ENCODE measurements at places on chromosomes 7 and 10.

- DNase-seq: no peak
These were observed 118.8 kb downstream of the RSU1 start for GRCh38 chr10:16698461-16698860.

- no peak for DNase-seq
These were observed 14.6 kb upstream of the NPS start for GRCh38 chr10:127534496-127534895.

DNA sequence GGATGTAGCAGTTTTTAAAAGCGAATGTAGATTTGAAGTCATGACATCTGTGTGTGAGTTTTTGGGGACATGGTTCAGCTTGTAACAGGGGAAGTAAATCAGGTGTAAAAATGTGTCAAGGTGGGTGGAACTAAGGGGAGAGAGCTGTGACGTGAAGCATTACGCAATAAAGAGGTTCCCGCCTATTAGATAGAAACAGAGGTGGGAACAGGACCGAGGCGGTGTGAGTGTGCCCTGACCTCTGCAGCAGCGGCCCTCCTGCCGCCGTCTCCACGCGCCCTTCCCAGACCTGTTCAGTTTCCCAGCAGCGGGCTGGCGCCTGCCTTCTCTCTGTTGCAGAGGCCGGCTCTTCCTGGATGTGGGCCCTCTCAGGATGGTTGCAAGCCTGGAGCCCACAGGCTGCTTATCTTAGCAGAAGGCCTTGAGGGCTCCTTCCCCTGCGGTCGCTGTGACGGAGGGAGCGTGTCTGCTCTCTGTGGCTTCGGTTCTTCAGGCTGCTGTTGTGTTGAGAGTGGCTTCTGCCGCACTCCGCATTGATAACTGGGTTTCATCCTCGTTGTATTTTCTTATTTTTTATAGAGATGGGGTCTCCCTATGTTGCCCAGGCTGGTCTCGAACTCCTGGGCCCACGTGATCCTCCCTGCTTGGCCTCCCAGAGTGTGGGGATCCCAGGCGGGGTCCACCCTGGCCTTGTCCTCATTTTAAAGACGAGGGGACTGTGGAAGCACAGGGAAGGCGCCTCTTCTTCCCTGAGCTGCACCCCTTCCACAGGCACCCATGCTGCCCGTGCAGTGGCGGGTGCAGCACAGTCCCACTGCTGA, 65.0 kb downstream of the DNAJB6 start:
- DNase-seq: no peak

- no peak for DNase-seq
These were observed 141.6 kb downstream of the DGKB start for GRCh38 chr7:14760730-14761478.

GRCh38 chr7:72003236-72003635, 408.9 kb downstream of the CALN1 start:
- DNase-seq: no peak

GRCh38 chr7:149725426-149725821, 48.0 kb downstream of the ZNF467 start:
- DNase-seq: no peak

DNA sequence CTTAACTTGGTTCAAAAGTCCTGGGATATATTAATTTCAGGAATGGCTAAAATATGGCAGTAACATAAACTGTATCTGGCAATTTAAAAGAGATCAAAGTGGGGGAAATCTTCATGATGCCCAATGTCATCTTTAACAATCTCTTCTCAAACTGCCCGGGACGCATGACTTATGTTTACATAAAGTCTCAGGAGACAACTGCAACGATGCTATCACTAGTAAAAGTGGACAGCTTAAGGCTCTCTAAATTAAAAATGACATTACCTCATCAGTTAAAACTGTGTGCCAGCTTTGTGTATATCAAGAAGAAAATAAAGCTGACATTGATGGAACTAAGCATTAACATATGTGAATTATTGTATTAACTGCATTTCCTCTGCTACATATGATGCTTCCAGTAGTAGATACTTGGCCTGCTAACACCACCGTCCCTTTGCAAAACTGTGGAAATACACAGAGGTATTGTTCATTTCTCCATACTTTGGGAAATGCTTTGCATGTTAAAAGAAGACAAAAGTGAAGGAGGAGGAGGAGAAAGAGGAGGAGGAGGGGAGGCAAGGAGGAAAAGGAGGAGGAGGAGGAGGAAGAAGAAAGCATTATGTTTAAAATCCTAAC, 62.4 kb downstream of the NRP1 start:
- no peak for DNase-seq
